ENCODE measurements at places on chromosomes 5 and 9. TPM values are rescaled to one million over a fixed set of nuclear protein-coding genes. Genes with fewer than 3 reads are reported as not detected.

FGF18 gene
- total RNA-seq, result 6.0 TPM

ABO gene
- total RNA-seq, result not detected

LHX6 gene
- total RNA-seq, result not detected

GMCL2 gene
- total RNA-seq, result not detected

PCDHGC3 gene
- total RNA-seq, result 99.9 TPM

CDX1 gene
- 1.0 TPM for total RNA-seq

CCL28 gene
- total RNA-seq, result not detected

SLC2A8 gene
- total RNA-seq, result 18.2 TPM

STRBP gene
- total RNA-seq, result 13.1 TPM

LRRC19 gene
- not detected for total RNA-seq

LHFPL2 gene
- total RNA-seq, result 110 TPM

TTC39B gene
- 25.5 TPM for total RNA-seq

TSSK1B gene
- total RNA-seq, result 0.42 TPM

IL17B gene
- total RNA-seq, result not detected

PCDHB9 gene
- total RNA-seq, result 3.4 TPM

BAAT gene
- total RNA-seq, result 0.13 TPM

IFNK gene
- not detected for total RNA-seq

AIF1L gene
- total RNA-seq, result 31.1 TPM

DCANP1 gene
- total RNA-seq, result not detected

REEP2 gene
- total RNA-seq, result 18.3 TPM

GABRA6 gene
- not detected for total RNA-seq

LHX3 gene
- not detected for total RNA-seq

SLC45A2 gene
- total RNA-seq, result not detected

THBS4 gene
- total RNA-seq, result 1.5 TPM

FBP2 gene
- not detected for total RNA-seq

SPATA31E1 gene
- not detected for total RNA-seq

GRK6 gene
- total RNA-seq, result 38.2 TPM

KCNMB1 gene
- 3.5 TPM for total RNA-seq

SOX30 gene
- not detected for total RNA-seq

CCL27 gene
- total RNA-seq, result 0.78 TPM

ANKRD33B gene
- 0.83 TPM for total RNA-seq

IL3 gene
- total RNA-seq, result not detected

GRM6 gene
- not detected for total RNA-seq

PHF24 gene
- total RNA-seq, result not detected

ACSL6 gene
- total RNA-seq, result not detected

MYMK gene
- total RNA-seq, result not detected

BRD3OS gene
- 22.0 TPM for total RNA-seq

PCA3 gene
- not detected for total RNA-seq

BARHL1 gene
- not detected for total RNA-seq

SLIT3 gene
- 40.2 TPM for total RNA-seq

ENG gene
- 140 TPM for total RNA-seq

SMIM3 gene
- total RNA-seq, result 4.0 TPM

BHMT2 gene
- not detected for total RNA-seq

PLPP7 gene
- 0.73 TPM for total RNA-seq

HSPB3 gene
- total RNA-seq, result not detected

GARIN3 gene
- not detected for total RNA-seq

SUSD1 gene
- 15.0 TPM for total RNA-seq

Measured in osteocyte (in vitro differentiated cells).